ENCODE measurements at places on chromosomes 3 and 15.

DNA sequence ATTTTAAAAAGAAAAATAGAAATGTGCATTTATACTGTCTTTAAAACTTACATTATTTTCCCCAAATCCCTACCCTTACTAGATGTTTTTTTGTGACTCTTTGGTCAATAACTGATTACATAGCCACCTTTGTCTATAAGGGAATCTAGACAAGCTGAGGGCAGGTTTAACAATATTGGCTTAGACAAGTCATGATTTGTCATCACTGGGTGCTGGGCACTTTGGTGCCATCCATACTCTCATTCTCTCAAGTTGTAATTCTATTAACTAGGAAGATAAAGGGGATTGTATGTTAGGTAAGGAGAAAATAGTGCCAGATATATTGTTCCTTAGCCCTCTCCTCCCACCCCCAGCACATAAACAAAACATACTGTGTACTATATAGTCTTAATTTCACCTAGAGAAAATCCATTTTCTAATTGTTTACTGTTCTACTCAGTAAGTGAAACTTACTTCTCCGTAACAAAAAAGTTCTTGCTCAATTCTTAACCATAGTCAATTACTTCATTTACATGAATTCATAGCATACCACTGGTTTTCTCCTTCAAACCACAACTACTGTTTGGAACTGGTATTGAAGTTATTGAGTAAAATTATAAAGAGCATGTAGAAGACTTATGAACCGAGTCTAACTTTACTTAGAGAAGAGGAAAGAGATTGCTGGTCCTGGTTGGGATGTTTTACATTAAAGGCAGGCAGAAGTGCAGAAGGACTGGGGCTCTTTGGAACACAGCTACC, 877.1 kb downstream of the PDCD6IP start:
- H3K36me3 ChIP-seq = no peaks in the 10 kb centered on the region
- no peaks in the 10 kb centered on the region for H3K27me3 ChIP-seq
- H3K4me3 ChIP-seq = no peak overlapping the region
- no peaks in the 10 kb centered on the region for H3K4me1 ChIP-seq
- no peak for DNase-seq

GRCh38 chr3:78580681-78581080, 1187.1 kb downstream of the ROBO1 start:
- DNase-seq = no peak
- H3K36me3 ChIP-seq = no peaks in the 10 kb centered on the region
- H3K4me1 ChIP-seq = no peaks in the 10 kb centered on the region
- no peak overlapping the region for H3K4me3 ChIP-seq

GRCh38 chr15:71548401-71548807, 261.9 kb upstream of the NR2E3 start:
- H3K27ac ChIP-seq = no peak overlapping the region
- DNase-seq = no peak
- no peaks in the 10 kb centered on the region for H3K27me3 ChIP-seq
- H3K4me3 ChIP-seq = no peak overlapping the region

DNA sequence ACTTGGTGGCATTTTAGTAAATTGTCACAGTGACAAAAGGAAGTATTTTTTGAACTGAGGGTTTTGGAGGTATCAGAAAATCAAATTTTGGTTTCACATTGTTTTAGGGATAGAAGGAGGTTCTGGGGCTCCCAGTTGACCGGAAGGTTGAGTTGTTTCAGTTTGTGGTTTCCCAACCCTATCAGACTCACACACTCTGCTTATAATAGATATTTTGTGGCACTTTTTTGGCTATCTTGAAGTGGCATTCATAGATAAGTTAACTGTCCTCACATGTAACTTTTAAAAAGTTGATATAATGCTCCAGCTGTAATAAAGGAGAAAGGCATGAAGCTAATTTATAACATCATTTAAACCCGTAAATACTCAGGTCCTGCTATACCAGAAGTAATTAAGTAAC, 12.8 kb downstream of the ARMC8 start:
- H3K27me3 ChIP-seq = no peaks in the 10 kb centered on the region
- H3K4me3 ChIP-seq = no peak overlapping the region
- no peak for DNase-seq
- no peaks in the 10 kb centered on the region for H3K36me3 ChIP-seq

GRCh38 chr15:66809664-66810063, 107.6 kb downstream of the SMAD6 start:
- H3K27ac ChIP-seq = no peak overlapping the region
- no peaks in the 10 kb centered on the region for H3K4me1 ChIP-seq
- H3K27me3 ChIP-seq = no peaks in the 10 kb centered on the region
- no peaks in the 10 kb centered on the region for H3K36me3 ChIP-seq
- DNase-seq = no peak
- H3K4me3 ChIP-seq = no peak overlapping the region

- H3K36me3 ChIP-seq = no peaks in the 10 kb centered on the region
- DNase-seq = peak; percentile 35
- no peaks in the 10 kb centered on the region for H3K27me3 ChIP-seq
- no peaks in the 10 kb centered on the region for H3K4me1 ChIP-seq
- H3K27ac ChIP-seq = no peak overlapping the region
Measured at GRCh38 chr3:151468284-151468917, 7.5 kb upstream of the IGSF10 start.

- H3K4me1 ChIP-seq = peaks cover 25% of the 10 kb centered on the region
- H3K4me3 ChIP-seq = no peak overlapping the region
- no peaks in the 10 kb centered on the region for H3K27me3 ChIP-seq
- H3K36me3 ChIP-seq = peaks cover 32% of the 10 kb centered on the region
- no peak overlapping the region for H3K27ac ChIP-seq
Measured at GRCh38 chr3:158649791-158650190, 5.5 kb downstream of the GFM1 start.

- H3K4me3 ChIP-seq = no peak overlapping the region
- H3K36me3 ChIP-seq = no peaks in the 10 kb centered on the region
- no peaks in the 10 kb centered on the region for H3K27me3 ChIP-seq
- no peaks in the 10 kb centered on the region for H3K4me1 ChIP-seq
- no peak for DNase-seq
- no peak overlapping the region for H3K27ac ChIP-seq
Measured at GRCh38 chr3:13106308-13107001, 33.2 kb upstream of the IQSEC1 start.

GRCh38 chr3:196138482-196139254, 56.8 kb upstream of the TFRC start:
- no peaks in the 10 kb centered on the region for H3K36me3 ChIP-seq
- H3K4me1 ChIP-seq = no peaks in the 10 kb centered on the region
- H3K27me3 ChIP-seq = no peaks in the 10 kb centered on the region
- DNase-seq = no peak
- H3K27ac ChIP-seq = no peak overlapping the region

GRCh38 chr3:181694805-181695660, 16.7 kb upstream of the SOX2 start:
- H3K27me3 ChIP-seq = peaks cover 41% of the 10 kb centered on the region
- H3K4me1 ChIP-seq = peaks cover 5% of the 10 kb centered on the region
- H3K4me3 ChIP-seq = no peak overlapping the region
- H3K36me3 ChIP-seq = no peaks in the 10 kb centered on the region

DNA sequence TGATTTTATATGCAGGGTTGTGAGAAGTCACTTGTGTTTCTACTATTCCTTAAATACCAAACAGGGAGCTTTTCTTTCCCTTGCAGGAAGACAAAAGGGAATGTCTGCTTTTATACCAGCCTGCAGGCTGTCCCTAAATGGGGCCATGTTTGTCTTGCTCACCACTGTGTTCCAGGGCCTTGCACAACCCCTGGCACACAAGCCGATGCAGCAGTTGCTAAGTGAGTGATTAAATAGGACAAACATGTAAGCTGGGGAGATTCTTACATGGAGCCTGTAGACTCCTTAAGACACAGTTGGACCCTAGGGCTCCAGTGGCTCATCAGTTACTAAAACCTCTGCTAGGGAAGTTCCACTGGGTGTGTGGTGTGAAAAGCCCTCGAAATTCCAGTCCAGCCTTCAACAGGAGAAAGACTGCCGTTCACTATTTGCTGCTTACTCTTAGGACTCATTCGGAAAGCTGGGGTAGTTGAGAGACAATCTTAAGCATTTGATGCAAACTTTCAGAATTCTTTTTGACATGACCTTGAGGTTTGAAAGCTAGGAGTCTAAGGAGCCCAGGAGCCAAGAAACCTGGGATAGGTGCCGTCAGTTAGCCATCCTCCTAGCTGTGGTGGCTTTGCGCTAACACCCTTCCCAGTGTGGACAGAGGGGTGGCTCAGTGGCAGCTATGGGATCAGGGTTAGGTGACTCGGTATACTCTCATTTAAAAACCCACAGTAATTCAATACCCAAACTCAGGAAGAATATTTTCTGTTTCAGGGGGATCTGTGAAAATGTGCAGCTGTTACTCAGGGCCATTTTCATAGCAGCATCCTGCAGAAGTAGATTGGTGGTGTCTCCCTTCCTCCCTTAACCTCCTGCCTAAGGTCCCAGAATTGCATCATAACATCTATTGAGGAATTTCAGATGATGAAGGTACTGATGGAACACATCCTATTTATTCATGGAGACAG, 39.1 kb downstream of the SYNM start:
- no peak overlapping the region for H3K27ac ChIP-seq
- peaks cover 5% of the 10 kb centered on the region for H3K36me3 ChIP-seq
- no peak overlapping the region for H3K4me3 ChIP-seq
- H3K4me1 ChIP-seq = no peaks in the 10 kb centered on the region
- no peaks in the 10 kb centered on the region for H3K27me3 ChIP-seq

GRCh38 chr3:178584722-178585380, 48.6 kb downstream of the KCNMB2 start:
- H3K4me1 ChIP-seq = no peaks in the 10 kb centered on the region
- no peaks in the 10 kb centered on the region for H3K27me3 ChIP-seq
- no peak overlapping the region for H3K4me3 ChIP-seq
- H3K36me3 ChIP-seq = no peaks in the 10 kb centered on the region

GRCh38 chr3:42336103-42336502, 70.1 kb upstream of the CCK start:
- no peak for DNase-seq
- H3K36me3 ChIP-seq = no peaks in the 10 kb centered on the region
- H3K27me3 ChIP-seq = no peaks in the 10 kb centered on the region
- no peak overlapping the region for H3K27ac ChIP-seq

DNA sequence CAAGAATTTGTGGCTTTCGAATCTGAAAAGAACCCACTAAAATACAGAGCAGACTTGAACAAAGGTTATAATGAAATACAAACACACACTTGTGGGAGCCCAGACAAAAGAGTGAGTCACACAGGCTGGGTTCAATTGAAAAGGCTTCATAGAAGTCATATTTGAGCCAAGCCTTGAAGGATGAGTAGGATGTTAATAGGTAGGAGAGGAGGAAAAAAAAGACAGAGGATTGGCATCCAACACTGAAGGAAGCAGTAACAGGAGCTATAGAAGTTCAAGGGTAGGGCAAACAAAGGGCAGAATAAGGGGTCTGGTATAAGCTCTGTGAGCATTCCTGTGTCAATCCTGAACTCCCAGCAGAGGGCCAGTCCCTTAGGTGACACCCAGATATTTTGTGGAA, 325.4 kb downstream of the FOXP1 start:
- DNase-seq = no peak
- H3K27ac ChIP-seq = no peak overlapping the region
- no peaks in the 10 kb centered on the region for H3K36me3 ChIP-seq
- H3K4me3 ChIP-seq = no peak overlapping the region
- peaks cover 10% of the 10 kb centered on the region for H3K4me1 ChIP-seq

DNA sequence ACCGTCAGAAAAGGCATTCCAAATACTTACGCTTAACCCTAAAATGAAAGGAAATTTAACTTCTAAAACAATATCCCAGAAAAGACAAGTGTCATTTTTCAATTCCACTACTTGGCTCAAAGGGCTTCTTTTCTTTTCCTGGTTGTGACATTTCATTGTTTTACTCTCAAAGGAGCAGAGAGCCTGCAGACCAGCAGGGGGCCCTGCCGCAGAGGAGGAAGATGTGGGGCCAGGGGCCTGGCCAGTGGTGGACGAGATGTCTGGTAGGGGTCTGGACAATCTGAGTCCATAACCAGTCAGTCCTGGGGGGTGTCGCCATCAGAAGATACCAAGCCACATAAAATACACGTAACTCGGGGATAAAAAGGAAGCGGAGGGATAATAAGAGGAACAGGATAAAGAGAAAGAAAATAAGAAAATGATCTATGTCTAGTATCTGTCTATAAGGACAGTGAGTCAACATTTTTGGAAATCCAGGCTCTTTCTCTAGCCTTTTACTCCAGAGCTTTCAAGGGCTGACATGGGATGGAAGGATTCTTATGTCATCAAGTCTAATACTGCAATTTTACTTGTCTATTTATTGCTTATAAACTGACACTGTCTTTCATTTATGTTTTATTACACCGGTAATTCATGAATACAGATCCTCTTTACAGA, 54.2 kb upstream of the ARHGEF3 start:
- H3K4me1 ChIP-seq = peaks cover 44% of the 10 kb centered on the region
- peak overlapping the region; percentile 75 for H3K27ac ChIP-seq
- H3K27me3 ChIP-seq = no peaks in the 10 kb centered on the region
- no peak overlapping the region for H3K4me3 ChIP-seq
- H3K36me3 ChIP-seq = no peaks in the 10 kb centered on the region
- DNase-seq = peak; percentile 64

GRCh38 chr3:147656023-147656422, 246.9 kb downstream of the ZIC1 start:
- peaks cover 8% of the 10 kb centered on the region for H3K4me1 ChIP-seq
- no peaks in the 10 kb centered on the region for H3K27me3 ChIP-seq
- no peaks in the 10 kb centered on the region for H3K36me3 ChIP-seq

DNA sequence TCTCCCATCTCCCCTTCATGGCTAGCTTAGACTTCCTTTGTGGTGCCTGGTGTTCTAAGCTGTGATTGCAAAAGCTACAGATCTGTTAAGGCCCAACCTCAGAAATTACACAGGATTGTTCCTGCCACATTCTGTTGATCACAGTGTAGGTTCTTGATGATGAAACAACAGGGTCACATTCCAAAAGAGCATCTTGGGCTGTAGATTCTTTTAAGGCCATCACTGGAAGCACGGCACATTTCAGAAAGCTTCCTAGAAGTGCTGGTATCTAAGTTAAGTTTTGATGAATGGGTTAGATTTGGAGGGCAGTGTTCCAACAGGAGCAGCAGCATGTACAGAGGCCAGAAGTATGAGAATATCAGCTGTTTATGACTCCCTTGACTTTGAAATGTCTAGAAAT, 107.5 kb upstream of the SKOR1 start:
- H3K27me3 ChIP-seq = no peaks in the 10 kb centered on the region
- no peak for DNase-seq
- no peak overlapping the region for H3K4me3 ChIP-seq
- H3K36me3 ChIP-seq = no peaks in the 10 kb centered on the region
- H3K27ac ChIP-seq = no peak overlapping the region
